ENCODE measurements at places on chromosomes 4 and X. TPM values are rescaled to one million over a fixed set of nuclear protein-coding genes. Genes with fewer than 3 reads are reported as not detected.

DNA sequence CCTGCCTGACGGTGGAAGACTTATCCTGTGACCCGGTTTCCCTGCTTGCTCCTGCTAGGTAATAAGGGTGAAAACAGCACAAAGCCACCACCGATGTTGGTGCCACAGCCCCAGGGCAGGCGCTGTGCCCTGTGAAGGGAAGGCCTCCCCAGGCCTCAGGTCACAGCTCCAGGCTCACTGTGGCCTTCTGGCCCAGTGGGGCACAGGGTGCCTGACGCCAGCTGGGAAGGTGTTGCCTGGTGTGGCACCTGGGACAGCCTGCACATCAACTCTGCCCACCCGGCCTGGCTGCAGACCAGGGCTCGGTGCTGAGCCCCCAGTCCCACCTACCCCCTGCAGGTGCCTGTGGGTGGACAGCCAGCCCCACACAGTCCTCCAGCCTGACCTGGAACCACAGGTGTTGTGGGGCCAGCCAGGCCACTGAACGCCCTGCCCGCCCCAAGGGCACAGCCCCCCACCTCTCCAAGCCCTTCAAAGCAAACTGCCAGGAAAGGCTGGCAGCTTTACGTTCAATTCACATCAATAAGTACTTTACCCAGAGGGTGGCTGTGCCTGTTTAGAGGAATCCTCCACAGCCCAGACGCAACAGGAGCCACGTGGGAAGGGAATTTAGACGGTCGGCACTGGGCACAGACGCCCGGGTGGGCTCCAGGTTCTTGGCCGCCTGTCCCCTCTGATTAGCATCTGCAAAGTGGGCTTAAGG lies 54.3 kb downstream of the ZFYVE28 start:
- no peak for DNase-seq

GRCh38 chr4:56195025-56195424 lies 192.3 kb downstream of the AASDH start:
- DNase-seq = no peak

DNA sequence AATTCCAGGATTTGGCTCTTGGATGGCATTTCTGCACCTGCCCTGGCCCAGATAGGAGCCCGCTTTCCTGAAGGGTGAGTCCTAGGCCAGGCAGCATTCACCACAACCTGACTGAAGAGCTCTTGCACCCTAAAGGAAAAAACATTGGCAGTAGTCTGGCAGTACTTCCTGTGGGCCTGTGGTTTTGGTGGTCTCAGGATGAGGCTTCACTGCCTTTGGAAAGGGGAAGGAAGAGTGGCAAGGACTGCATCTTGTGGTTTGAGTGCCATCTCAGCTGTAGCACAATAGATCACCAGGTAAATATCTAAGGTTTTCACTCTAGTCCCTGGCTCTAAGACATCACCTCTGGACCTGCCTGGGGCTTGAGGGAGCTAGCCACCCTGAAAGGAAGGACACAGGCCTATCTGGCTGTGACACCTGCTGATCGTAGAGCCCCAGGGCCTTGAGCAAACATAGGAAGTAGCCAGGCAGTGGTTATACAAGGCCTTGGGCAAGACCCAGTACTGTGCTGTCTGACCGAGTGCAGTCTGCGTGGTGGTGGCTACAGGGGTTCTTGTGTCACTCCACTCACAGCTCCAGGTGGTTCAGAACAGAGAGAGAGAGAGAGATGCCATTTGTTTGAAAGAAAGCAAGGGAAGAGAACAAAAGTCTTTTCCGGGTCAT lies 28.5 kb upstream of the PRRG1 start:
- DNase-seq = no peak

GRCh38 chr4:141207961-141208360 lies 12.7 kb upstream of the ZNF330 start:
- DNase-seq = no peak

FBXW7 gene
- total RNA-seq = 62.0 TPM

CLGN gene
- total RNA-seq = 0.48 TPM

C4orf51 gene
- total RNA-seq = not detected

GRCh38 chrX:2500803-2501558 lies at the start of the genes DHRSX and ZBED1:
Gene DHRSX (minus strand): TSS chrX:2500976. CDS start chrX:2500925, 51 bp downstream.
Gene ZBED1 (minus strand): TSS chrX:2500976. CDS start chrX:2490719, 10,257 bp downstream.
- DNase-seq = no peak

- DNase-seq = no peak
Observed at GRCh38 chrX:78075787-78076389, 28.2 kb upstream of the PGK1 start.

DNA sequence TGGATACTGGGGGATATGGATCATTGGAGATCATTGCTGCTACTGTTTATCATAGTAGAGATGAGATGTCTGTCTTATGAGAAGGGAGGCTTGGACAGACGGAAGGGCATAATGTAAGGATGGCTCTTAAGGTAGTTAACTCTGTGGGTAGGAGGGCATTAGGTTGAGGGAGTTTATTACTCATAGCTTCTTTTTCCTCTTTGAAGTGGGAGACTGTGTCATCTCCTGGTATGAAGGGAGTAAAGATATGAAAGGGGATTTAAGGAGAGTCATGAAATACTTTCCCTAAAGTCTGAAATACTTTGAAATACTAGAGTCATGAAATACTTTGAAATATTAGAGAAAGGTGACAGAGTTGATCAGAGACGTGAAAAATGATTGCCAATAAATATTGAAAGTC lies 255.5 kb upstream of the PITX2 start:
- DNase-seq = no peak

DNA sequence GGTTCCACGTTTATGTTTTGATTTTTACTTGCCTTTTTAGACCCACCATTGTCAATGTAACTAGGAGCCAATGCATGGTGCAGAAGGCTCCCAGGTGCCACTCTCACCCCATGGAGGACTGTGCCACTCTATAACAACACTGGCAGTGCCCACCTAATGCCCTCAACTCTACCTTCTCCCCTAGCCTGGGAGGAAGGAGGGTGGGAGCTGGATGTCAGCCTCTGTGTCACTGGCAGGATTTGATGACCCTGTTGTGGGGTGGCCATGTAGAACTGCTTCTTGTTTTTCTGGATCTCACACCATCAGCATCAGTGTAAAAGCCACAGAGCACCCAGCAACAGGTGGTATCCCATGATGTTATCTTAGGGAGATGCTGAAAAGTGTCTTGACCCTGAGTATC lies 13.7 kb upstream of the ADH1B start:
- DNase-seq = no peak

- no peak for DNase-seq
Observed at GRCh38 chr4:154490234-154490582, 1.4 kb downstream of the DCHS2 start.

GRCh38 chr4:67892253-67892652 lies 8.5 kb upstream of the TMPRSS11D start:
- DNase-seq = no peak

DNA sequence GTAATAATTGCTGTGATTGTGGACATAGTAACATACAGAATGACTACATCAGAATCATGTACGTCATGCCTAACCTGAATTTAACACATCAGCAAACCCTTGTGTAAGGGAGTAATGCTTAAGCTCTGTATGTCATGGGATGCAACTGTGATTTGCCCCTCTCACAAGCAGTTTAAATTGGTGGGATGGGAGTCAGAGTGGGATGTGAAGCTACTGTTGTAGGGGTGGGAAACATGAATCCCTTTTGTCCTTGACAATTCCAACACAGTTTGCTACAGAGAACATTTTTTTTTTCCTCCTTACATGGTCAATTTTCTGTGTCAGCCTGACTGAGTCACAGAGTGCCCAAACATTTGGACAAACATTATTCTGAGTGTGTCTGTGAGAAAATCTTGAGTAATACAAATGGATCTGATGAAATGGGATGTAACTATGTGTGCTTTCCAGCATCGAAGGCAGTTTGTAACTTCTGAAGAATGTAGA lies 392.8 kb downstream of the GPM6A start:
- DNase-seq = no peak

DNA sequence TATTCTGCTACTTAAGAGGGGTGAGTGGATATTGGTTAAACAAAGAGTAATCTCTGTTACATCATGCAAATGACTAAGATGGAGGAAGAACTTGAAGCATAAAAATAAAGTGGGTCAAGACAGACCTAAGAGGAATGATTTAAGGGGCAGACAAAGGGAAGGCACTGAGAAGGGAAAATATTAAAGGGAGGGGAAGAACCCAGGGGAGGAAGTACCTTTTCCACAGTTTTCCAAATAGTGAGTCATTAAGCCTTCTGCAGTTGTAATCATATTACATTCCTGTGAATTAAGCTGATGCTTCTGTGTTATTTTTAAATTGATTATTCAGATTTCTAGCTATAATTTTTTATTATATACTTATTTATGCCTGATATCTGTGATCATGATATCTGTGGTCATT lies 253.3 kb downstream of the CENPC start:
- DNase-seq = no peak

DNA sequence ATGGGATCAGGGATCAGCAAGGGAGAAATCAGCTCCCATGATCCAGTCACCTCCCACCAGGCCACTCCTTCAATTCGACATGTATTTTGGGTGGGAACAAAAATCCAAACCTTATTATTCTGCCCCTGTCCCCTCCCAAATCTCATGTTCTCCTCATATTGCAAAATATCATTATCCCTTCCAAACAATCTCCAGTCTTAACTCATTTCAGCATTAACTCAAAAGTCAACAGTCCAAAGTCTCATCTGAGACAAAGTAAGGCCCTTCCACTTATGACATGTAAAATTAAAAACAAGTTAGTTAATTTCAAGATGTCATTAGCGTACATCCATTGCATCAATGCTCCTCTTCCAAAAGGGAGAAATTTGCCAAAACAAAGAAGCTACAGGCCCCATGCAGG lies 22.0 kb downstream of the UGT2B4 start:
- no peak for DNase-seq

DNA sequence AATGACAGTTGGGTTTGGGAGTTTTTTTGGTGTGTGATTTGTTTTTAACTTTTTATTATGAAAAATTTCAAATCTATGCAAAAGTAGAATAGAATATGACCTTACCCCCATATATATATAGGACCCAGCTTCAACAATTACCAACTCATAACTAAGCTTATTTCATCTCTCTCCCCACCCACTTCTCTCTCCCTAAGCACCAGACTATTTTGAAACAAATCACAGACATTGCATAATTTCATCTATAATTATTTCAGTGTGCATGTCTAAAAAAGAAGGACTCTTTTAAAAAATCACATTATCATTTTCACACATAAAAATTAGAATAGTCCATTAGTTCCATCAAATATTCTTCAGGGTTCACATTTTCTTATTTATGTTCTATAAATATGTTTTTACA lies 28.3 kb upstream of the NKX6-1 start:
- DNase-seq = no peak

DNA sequence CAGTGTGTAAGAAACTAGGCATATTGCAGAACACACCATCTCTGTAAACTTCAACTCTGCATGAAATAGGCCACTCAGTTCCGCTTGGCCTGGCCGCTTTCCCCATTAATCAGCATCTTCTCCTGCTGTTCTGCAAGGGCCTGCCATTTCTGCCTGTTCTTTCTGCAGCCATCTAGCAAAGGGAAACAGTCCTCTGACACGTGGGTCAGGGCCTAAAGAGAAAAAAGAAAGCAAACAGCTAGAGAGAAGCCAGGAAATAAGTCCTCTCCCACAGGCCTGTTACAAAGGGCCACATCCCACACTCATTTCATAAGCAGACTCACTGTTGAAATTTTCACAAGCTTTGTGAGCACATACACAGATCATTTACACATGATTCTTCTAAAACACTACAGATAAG lies 130.1 kb downstream of the PDE5A start:
- no peak for DNase-seq

DNA sequence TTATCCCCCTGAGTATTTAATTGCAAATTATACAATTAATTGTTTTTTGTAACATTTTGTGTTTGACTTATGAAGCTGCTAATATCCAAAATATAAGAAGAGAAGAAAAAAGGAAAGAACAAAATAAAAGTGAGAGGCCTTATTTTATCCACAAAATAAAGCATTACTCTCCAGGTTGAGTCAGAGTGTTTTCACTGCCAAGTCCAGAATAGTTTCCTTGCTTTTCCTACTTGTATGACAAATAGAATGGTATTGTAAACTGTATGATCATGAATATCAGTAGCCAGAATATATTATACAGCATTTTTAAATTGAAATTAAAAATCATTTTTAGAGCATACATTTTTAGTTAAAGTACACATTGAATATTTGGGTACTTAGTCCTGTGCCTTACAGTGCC lies 237.8 kb downstream of the NDST4 start:
- no peak for DNase-seq

IL1RAPL1 gene
- 0.93 TPM for total RNA-seq

- DNase-seq = no peak
Observed at GRCh38 chr4:4714331-4714730, 145.1 kb upstream of the MSX1 start.

GRCh38 chrX:65602221-65602560 lies 65.3 kb upstream of the MSN start:
- no peak for DNase-seq

GYPE gene
- 1.4 TPM for total RNA-seq

SMIM20 gene
- total RNA-seq = 33.5 TPM

DNA sequence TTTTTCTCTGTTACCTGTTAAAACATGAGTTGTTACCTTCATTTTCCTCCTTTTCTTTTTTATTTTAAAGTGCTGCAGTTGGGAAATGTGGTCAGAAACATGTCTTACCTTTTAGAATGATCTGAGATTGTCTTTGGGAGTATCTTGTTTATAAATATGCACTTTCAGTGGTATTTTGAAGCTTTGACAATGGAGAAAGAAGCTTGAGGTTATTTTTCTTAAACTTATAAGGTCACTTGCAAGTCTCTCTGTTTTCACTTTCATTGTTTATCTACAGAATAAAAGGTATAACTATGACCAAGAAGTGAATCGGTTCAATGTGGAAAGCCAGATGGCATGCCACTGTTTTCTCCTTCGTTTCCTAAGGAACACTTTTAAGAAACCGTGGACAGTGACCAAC lies 167.5 kb upstream of the SLC7A11 start:
- DNase-seq = no peak

ASMT gene
- total RNA-seq = not detected

- no peak for DNase-seq
Observed at GRCh38 chr4:107219681-107220080, 183.6 kb upstream of the DKK2 start.

DNA sequence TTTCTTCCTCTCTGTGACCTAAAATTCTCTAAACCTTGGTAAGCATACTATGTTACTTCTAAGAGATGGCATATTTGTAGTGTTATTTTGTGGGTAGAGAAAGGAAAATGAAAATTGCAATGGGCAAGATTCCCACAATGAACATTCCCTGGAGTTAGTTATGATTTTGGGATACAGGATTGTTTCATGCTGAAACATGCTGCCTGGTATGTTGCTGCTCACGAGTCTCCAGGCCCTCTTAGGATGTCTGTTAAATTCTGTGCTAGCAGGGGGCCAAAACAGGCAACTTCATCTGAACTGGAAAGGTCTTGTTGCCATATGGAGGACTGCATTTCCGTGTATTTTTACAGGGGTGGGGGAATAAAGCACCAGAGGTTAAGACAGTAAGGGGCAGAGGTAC lies 18.9 kb upstream of the MSMO1 start:
- DNase-seq = no peak
